NCI-H1436 (cell line): ENCODE measurements at places on chromosomes 12 and 14.
A peak's percentile ranks its signal among the peaks of the same experiment; 100 is the strongest.

GRCh38 chr12:52691076-52691840, 11.1 kb upstream of the KRT1 start:
- DNase-seq = no peak

GRCh38 chr14:60668431-60669112, 19.3 kb upstream of the SIX1 start:
- no peak for DNase-seq

DNA sequence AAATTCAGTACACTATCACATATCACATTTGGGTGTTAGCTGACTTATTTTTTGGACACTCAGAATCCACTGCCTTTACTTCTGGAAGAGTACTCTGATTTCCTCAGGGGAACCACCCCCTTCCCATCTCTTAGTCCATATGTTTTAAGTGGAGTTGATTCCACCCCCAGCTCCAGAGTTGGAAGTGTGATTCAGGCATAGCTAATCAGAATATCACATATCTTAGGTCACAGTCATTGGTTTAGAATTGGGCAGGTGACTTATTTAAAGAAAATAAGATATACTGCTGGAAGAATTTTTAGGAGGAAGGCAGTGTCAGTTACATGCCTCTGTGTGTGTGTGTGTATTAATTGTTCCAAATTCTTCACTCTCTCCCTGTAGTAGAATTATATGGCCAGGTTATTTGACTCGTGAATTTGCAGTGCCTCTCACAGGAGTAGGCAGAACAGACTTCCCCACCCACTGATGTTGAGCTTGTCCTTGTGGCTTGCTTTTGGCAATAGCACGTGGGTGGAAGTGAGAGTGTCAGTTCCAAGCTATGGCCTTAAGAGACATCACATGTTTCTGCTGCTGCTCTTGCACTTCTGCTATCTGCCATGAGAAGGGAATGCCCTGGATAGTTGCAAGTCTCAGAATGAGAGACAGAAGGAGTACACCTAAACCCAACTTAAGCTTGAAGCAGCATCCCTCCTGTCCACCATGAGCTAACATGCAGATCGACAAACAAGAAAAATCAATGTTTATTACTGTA, 6.4 kb upstream of the GAS2L3 start:
- DNase-seq = no peak

- no peak for DNase-seq
Observed at GRCh38 chr14:75847584-75847983, 134.2 kb downstream of the TGFB3 start.

DNA sequence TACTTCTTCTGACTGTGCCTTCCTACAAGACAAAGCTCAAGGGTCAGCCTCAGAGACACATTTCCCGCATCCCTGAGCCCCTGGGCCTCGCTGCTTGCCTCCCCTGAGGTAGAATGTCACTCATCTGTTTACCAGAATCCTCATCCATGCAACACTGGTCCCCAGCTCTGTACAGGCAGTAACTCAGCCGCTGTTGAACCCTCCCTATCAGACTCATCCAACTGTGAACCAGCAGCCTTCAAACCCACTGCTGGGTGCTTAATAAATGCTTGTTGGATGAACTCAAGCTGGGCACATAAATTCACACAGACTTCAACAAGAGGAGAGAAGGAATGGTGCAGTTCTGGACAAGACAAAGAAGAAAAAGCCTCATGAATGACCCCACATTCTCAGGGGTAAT, 6.1 kb downstream of the NT5DC3 start:
- no peak for DNase-seq

- DNase-seq = no peak
Observed at GRCh38 chr14:75711796-75712211, 50.8 kb downstream of the TTLL5 start.

DNA sequence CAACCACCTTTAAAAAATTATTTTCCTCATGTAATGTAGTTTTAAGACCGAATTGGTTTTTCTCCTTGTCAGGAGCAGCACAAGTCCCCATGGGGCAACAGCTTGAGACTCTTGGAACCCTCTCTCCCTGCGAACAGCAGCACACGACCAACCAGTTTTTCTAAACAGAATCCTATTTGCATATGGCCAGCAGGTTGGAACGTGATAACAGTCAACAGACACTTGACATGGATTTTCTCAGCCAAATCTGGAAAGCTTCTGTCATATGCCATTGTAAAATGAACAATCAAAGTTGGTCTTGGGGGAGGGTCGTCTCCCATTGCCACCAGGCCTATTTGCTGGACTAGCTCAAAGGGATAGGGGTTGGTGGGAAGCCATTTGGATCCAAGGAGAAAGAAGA, 1915.0 kb upstream of the FLRT2 start:
- peak; percentile 3 for DNase-seq

- DNase-seq = no peak
Observed at GRCh38 chr12:72753571-72753970, 481.4 kb downstream of the TRHDE start.

DNA sequence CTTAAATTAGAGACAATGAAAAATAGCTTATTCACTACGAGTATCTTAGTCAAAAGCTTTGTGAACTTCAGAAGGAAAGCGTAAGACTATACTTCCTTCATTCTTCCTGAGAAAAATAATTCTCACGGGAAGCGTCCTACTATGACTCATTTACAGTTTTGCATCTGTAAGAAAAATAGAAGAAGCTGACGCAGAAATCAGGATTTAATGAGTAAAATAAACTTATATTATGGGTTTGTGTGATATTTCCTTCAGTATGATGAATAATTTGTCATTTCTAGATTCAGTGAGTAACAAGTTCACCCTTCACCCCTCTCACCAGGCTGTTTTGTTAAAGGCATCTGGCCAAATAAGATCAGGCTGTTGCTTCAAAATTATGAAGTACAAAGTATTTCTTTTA, 17.8 kb upstream of the PDE3A start:
- no peak for DNase-seq

DNA sequence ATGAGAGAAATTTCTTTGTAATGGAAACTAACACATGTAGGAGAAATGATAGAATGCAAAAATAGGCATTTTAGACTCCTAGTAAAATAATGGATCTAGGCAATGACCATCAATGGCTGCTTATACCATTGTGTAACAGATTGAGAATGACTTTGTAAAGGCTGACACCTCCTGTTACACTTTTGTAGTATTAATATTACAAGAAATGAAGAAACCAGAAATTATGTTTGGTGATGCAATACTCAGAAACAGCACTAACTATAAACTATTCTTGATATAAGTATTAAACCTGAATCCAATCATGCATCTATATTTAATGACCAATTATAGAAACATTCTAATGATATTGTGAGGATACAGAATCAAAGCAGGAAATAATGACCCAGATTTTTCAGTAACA, 108.5 kb upstream of the CNTN1 start:
- no peak for DNase-seq

DNA sequence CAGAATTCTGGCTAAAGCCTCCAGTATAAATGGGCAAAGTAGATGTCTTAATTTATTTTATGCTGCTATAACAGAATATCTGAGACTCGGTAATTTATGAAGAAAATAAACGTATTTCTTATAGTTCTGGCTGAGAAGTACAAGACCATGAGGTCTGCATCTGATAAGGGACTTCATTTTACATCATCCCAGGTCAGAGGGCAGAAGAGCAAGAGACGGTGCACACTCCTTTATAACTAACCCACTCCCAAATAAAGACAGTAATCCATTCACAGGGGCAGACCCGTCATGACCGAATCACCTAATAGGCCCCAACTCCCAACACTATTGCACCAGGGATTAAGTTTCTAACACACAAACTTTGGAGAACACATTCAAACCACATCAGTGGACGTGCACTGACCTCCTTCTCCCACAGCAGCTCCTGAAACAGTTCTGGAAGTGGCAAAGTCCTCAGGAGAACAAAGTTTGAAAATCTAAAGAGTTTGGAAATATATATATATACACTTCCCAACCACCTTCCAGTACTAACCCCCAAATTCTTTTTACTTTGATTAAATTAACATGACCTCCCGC, 116.5 kb downstream of the MED13L start:
- no peak for DNase-seq

DNA sequence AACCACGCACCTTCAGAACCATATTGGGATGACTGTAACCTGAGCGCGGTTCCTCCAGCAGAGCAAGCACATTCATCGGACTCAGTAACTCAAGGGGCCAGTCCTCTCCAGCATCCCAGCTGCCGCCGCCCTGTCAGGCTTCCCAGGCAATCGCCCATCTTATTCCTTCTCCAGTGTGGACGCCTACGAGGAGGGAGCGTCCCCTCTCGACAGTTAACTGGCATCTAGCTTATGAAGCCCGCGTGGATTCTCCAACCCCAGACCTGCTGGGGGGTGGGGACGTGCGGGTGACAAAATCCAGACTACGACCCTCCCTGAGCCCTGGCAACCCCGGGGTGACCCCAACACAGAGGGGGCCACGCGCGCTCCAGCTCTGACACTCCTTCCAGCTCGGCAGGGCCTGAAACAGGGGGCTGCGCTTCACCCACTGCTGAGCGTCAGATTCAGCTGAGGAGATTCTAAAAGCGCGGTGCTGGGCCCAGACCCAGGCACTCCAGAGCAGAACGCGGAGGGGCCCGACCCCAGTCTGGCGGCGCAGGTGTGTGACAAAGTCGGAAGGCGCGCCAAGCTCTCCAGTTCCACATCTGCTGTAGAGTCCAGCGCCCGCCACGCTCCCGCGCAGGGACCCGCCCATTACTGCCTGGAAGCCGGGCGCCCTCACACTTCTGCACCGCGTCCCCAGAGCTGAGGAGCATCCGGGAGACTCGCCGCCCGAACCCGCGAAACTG, 43.9 kb upstream of the ESR2 start:
- DNase-seq = peak; percentile 71

GRCh38 chr12:127629066-127629820, 637.7 kb upstream of the TMEM132C start:
- peak; percentile 75 for DNase-seq

DNA sequence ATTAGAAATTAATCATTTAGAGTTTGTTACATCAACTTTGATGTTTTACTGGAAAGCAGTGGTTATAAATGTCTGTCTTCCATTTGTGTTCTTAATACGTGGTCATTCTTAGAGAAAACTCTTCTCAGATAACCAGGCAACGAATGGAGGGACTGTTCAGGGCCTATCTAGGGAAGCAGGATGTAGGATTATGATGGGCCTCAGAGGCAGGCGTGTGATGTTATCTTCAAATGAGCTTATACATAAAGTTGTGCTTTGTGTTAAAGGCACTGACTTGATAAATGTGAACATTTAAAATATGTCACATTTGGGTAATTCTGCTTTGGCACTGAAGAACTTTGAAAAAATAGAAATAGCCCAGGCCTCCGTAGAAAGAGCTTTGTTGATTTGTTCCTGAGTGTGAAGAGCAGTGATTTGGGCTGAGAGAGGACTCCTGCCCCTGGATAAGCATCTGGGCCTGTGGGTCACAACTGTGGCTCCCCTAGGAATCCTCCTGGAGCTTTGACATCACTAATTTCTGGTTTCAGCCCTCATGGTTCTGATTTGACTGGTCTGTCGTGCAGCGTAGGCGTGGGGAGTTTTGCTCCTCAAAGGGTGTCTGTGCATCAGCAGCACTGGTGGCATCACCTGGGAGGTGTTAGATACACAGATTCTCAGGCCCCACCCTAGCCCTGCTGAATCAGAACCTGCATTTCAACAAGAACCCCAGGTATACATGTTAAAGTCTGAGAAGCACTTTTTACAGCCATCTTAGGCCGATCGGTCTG, 55.4 kb downstream of the SAMD4A start:
- DNase-seq = no peak

DNA sequence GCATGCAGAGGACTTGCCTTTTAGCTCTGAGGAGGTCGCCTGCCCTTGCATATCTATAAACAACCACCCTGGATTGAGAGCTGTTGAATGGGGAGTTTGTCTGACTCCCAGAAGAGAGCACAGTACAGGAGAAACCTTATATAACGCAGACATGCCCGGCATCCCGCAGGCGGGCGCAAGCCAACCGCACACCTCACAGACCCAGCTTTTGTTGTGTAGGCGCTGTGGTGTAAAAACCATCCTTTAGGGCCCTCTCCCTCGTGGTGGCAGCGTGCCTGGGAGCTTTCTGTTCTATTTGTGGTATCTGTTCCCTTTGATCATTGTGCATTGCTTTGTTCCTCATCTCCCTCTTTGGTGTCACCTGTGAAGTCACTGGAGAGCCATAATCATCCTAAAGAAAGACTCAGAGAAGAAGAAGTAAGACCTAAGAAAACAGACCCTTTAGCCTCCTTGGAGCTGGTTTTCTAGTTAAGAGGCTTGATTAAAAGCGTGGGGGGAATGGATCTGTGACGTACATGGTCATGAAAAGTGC, 77.7 kb downstream of the ETV6 start:
- no peak for DNase-seq

GRCh38 chr12:122840580-122841513, 5.6 kb downstream of the HIP1R start:
- DNase-seq = no peak
